ENCODE measurements at places on chromosomes 4 and X.

- no peak for DNase-seq
Measured at GRCh38 chr4:26323821-26324220, 3.0 kb downstream of the RBPJ start.

DNA sequence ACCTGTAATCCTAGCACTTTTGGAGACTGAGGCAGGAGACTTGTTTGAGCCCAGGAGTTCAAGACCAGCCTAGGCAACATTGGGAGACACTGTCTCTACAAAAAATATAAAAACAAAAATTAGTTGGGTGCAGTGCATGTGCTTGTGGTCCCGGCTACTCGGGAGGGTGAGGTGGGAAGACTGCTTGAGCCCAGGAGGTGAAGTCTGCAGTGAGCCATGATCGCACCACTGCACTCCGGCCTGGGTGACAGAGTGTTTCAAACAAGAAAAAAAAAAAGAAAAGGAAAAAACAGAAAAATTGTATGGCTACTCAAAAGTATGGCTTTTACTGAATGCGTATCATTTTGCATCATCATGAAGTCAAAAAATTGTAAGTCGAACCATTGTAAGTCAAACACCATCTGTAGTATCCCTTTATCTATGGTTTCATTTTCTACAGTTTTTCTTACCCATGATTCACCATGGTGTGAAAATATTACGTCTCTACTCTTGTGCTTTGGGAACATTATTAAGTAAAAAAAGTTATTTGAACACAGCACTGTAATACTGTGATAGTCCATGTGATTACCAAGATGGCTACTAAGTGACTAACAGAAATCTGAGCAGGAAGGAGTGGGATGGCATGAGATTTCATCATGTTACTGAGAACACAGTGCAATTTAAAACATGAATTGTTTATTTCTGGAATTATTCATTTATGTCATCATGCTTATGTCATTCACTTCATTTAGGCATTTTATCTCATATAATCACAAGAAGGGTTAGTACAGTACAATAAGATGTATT, 26.5 kb upstream of the MANBA start:
- DNase-seq, result no peak

- no peak for DNase-seq
Measured at GRCh38 chr4:8284391-8284790, 14.8 kb downstream of the HTRA3 start.

DNA sequence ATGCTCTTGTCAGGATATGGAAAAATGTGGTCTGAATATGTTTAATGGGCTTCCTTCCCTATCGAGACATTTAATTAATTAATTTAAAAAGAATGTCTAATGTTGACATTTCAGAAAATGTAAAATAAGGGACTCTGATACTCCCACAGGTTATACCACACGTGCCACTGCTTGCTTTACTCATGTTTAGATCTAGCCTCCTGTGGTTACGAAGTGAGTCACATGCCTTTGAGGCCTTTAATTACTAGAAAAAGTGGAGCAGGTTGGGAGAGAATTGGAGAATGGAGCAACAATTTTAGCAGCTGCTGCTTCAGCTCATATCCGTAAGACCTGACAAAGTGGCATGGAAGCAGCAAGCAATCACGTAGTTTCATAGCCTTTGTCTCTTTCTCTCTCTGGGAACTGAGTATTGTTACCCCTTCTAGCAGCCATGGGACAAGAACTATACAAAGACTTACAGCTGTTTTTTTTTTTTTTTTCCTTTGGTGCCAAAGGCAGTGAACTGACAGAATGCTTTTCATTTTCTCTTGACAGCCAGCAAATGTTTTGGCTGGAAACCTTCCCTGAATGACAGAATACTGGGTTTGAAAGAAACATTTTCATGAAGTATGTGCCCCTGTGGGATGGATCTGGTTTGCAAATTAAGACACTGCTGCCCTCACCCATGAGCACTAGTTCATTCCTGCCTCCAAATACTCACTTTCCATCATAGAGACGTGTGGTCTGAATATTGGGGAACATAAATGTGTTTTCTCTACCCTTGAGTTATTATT, 355.1 kb upstream of the PABPC5 start:
- DNase-seq, result no peak

GRCh38 chr4:25976780-25977179, 62.8 kb downstream of the SMIM20 start:
- DNase-seq, result no peak

Measured in T-helper 9 cell (primary cell).